ENCODE measurements at places on chromosomes 1 and 21.

GRCh38 chr1:55876276-55877060, 661.3 kb upstream of the USP24 start:
- DNase-seq: no peak

DNA sequence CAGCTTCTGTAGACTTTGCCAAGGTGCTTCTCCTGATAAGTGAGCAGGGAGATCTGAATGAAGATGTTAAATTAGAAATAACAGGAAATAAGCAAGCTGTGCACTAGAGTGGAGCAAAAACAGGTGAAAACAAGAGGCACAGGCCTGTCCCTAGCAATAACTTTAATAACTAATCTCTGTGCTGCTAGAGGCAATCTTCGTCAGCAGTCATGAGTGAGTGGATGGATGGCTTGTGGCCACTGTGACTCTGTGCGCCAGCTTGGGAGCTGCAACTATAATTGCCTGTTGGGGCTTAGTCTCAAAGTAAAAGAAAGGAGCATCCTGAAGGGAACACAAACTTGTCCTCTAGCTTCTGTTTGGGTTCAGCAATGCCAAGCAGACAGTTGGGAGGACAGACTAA, 240.3 kb downstream of the HHIPL2 start:
- no peak for DNase-seq

DNA sequence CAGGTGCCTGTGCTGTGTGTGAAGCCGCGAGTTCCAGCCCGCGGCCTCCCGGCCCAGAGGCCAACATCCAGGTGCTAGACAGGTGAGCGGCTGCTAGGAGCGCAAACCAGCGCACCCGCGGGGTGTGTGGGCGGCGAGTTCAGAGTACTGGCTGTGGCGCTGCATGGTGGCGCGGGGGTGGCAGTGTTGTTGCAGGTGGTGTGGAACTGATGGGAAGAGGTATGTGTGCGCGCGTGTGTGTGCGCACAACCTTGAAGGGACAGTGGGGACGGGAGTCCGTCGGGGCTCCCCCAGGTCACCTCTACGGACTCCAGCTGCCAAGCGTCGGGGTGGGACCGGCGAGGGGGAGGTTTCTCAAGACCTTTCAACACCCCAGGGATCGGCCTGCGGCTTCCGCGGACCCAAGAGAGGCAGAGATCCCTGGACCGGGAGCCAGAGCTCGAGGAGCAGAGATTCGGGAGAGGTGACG, 433 bp upstream of the DMBX1 start:
- no peak for DNase-seq

DNA sequence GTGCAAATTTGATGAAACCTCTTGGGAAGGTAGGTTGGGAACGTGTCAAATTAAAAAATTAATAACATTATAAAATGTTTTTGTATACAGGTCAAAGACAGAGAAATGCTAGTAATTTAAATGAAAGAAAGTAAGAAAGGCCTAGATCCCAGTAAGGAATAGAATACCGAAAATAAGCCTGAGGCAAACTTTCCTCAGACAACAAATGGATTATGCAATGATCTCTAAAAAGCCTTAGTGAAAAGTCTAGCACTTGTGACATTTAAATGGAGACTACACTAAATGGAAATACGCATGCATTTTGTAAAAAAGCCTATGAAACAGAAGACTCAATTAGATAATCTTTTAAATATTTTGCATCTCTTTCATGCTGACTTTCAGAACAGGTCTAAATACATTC, 138.5 kb upstream of the ZNHIT6 start:
- DNase-seq: no peak

GRCh38 chr1:226635456-226635941, 86.9 kb downstream of the STUM start:
- peak; percentile 16 for DNase-seq
